NCI-H1417 treated with DMSO at 0.1 percent for 48 hours (cell line): ENCODE measurements at places on chromosomes 16 and 17.
A peak's percentile ranks its signal among the peaks of the same experiment; 100 is the strongest.

DNA sequence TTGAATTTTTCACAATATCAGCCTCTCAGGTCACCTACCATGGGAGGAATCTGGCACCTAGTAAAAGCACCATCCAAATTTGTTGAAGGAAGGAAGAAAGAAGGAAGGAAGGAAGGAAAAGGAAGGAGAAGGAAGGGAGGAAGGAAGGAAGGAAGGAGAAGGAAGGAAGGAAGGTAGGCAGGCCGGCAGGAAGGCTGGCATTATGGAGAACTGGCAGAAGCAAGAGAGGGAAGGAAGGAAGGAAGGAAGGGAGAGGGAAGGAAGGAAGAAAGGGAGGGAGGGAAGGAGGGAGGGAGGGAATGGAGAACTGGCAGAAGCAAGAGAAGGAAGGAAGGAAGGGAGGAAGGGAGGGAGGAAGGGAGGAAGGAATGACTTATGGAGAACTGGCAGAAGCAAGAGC, 24.3 kb downstream of the WSCD1 start:
- DNase-seq, result no peak

DNA sequence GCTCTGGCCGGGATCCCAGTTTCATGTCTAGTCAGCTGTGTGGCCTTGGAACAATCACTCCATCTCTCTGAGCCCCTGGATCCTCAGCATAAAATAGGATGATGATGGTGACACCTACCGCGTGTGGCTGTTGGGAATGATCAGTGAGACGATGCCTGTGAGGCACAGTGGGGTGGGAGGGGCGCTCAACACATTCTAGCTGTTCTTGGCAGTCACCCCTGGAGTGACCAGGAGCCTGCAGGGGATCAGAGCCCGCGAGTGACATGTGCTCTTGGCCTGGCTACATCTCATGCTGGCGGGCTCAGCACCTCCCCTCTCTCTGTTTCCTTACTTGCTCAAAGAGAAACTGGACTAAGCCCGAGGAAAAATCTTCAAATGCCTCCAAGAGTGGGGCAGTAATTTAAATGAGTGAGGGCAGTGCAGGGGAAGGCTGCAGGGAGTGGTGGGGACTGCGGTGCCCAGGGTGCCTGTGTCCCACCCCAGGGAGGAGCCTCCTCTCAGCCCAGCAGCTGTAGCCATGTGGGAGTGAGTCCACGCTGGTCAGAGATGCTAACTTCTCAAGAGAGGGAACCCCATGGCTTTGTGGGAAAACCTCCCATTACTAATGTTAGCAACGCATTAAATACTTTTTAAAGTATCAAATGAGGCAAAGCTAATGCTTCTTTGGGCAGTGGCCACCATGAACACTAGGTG, 23.1 kb upstream of the DOK4 start:
- no peak for DNase-seq

GRCh38 chr17:27664606-27664965, 33.6 kb downstream of the LGALS9 start:
- DNase-seq, result no peak

DNA sequence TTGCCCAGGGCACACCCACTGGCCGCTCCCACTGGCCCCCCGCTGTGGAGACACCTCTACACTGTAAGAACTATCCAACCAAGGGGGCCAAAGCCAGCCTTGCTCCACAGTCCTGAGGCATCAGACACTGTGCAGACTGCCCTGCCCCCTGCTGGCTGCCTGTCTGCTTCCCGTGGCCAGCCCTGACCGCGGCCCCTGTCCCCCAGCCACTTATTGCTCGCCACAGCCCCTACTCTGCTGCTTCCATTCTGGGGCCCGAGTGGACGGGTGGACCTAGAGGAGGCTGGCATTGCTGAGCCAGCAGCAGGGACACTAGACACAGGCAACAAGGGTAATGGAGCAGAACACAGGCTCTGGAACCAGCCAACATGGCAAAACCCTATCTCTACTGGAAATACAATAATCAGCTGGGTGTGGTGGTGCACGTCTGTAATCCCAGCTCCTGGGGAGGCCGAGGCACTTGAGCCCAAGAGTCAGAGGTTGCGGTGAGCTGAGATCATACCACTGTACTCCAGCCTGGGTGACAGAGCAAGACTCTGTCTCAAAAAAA, 19.7 kb upstream of the LRRC37A3 start:
- DNase-seq, result no peak

GRCh38 chr16:25289466-25289865, 31.8 kb upstream of the ZKSCAN2 start:
- DNase-seq, result no peak

- no peak for DNase-seq
Observed at GRCh38 chr17:18315562-18315922, 449 bp downstream of the SMCR8 start.

DNA sequence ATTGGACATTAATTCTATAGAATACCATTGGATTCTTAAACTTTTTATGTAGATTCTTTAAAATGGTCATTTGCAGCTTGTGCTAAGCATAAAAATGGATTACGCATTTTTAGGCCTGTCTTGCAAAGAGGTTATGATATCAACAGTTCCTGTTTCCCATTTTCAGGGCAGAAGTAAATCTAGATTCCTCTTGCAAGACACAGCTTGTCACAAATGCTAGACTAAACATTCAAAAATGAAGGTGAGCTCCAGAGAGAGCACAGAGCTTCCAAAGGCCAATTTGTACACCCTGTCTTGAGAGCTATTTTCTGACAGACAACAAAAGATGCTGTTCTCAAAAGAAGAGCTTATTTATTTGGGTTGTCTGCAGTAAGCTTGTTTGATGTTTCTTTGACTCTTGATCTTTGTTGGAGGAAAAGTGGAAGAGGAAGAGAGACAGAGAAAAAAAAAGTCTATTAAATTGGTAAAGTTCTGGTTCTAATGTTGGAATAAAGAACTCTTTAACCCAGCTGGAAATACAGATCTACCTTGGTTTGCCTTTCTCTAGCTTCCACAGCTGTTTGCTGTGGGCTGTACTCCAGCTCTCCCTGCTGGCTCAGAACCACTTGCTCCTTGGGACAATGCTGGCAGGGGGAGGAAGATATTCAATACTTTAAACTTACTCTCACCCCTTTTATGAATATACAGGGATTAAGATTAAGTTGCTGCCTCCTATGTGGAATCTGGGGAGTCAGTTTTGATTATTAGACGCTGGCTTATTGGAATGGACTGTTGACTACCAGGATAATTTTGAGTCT, 651.8 kb downstream of the CDH11 start:
- no peak for DNase-seq

DNA sequence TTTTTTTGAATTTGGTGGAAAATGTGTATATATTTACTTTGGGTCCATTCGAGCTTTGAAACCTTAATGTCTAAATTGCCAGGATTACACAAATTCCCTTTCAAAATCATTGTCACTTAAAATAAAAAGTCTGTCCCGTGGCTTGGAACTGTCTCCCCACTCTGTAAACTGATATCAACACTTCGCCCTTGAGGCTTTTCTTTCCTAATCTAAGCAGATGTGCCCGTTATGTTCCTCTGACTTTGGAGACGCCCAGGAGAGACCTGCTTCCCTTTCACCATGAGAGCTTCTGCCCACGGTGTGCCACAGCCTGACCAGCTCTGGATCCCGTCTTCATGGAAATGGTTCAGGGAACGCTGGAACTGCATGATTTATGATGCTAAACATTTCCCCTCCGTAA, 151.3 kb downstream of the C16orf95 start:
- no peak for DNase-seq

DNA sequence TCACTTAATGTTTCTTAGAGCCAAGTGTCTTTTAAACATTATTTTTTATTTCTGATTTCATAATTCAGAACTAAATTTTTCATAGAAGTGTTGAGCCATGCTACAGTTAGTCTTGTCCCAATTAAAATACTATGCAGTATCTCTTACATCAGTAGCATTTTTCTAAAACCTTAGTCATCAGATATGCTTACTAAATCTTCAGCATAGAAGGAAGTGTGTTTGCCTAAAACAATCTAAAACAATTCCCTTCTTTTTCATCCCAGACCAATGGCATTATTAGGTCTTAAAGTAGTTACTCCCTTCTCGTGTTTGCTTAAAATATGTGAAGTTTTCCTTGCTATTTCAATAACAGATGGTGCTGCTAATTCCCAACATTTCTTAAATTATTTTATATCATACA, 13.6 kb upstream of the BCAS3 start:
- DNase-seq, result no peak

GRCh38 chr16:11188801-11189740, 66.9 kb downstream of the SOCS1 start:
- DNase-seq, result no peak

GRCh38 chr16:67089101-67089500, 20.6 kb upstream of the PHAF1 start:
- DNase-seq, result no peak

GRCh38 chr17:8176197-8176940, at the start of gene TMEM107:
Gene TMEM107, minus strand, starts transcription at chr17:8176380. Its CDS starts 94 bp downstream, at chr17:8176286.
- peak; percentile 32 for DNase-seq

DNA sequence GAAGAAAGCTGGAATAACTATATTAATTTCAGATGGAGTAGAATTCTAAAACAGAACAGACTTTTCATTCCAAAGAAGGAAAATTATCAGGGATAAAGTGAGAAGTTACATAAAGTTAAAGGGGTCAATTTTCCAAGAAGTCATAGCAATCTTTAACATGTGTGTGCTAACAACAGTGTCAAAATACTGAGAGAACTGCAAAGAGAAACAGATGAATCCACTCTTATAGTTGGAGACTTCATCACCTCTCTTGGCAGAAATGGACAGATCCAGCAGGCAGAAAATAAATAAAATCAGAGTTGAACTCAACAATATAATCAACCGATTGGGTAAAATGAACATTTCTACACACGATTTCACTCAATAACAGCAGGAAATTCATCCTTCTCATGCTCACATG, 5.4 kb downstream of the ABCA9 start:
- no peak for DNase-seq

GRCh38 chr16:82229800-82230619, 60.0 kb upstream of the MPHOSPH6 start:
- DNase-seq, result no peak

GRCh38 chr17:20133517-20133916, 124.4 kb downstream of the SPECC1 start:
- DNase-seq, result no peak
